ENCODE measurements at places on chromosomes 2 and 18.

- DNase-seq, result no peak
These were observed 29.5 kb upstream of the ZNF396 start for GRCh38 chr18:35406666-35407065.

DNA sequence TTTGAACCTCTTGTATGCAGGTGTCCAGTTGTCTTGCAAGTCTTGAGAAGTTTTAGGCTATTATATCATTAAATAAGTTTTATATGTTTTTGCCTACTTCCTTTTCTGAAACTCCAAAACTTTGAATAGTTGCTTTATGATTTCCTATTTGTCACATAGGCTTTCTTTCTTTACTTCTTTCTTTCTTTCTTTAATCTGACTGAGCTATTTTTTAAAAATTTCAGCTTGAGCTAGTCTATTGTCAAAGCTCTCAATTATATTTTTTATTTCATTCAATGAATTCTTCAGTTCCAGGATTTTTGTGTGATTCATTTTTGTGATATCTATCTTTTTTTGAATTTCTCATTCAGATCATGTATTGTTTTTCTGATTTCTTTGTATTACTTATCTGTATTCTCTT lies 102.1 kb upstream of the TMEM178A start:
- no peak for DNase-seq

DNA sequence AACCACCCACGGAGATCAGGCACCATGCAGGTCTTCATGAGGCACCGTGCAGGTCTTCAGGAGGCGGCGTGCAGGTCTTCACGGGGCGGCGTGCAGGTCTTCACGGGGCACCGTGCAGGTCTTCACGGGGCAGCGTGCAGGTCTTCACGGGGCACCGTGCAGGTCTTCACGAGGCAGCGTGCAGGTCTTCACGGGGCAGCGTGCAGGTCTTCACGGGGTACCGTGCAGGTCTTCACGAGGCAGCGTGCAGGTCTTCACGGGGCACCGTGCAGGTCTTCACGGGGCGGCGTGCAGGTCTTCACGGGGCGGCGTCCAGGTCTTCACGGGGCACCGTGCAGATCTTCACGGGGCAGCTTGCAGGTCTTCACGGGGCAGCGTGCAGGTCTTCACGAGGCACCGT lies 350.4 kb upstream of the PKDCC start:
- no peak for DNase-seq

DNA sequence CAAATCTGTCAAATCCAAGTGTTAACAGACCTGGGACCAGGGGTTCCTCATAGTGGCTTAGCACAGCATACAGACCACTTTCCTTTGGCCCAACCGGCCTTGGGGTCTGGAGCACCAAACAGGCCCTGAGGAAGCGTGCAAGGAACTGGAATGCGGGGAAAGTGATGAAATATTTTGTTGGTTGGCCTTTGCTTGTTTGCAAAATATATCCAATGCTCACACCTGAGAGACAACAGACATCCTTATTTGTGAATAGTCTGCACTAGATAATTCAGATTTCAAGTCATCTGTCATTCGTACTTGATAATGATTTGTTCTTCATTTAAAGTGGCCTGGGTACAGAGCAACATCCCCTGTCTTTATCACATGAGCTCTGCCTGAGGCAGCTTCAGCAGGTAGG lies 43.5 kb downstream of the ABCG8 start:
- DNase-seq, result no peak

GRCh38 chr18:7945882-7946281 lies 378.8 kb downstream of the PTPRM start:
- DNase-seq, result no peak

DNA sequence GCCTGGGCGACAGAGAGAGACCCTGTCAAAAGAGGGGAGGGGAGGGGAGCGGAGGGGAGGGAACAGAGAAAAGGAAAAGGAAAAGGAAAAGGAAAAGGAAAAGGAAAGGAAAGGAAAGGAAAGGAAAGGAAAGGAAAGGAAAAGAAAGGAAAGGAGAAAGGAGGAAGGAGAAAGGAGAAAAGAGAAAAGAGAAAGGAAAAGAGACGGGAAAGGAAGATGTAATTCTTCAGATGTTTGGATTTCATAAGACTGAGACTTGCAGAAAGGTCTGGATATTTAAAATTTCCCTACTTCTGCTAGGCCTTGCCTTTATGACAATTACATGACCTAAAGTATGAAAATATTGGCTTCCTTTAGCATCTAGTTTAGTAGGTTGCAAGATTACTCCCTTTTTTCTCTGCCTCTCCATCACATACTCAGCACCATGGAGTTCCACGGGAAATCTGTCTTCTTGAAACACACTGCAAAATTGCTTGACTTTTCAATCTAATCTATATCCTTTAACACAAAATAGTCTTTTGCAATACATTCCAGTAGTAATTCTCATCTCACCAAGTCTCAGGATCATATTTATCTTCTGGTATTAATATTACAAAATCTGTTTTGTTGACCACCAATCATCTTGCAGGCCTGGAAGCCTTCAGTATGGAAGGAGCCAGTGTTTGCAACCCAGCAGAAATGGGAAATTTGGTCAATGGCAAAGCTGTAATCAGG lies 383.5 kb downstream of the ZEB2 start:
- DNase-seq, result no peak

GRCh38 chr18:79738041-79738461 lies 58.4 kb downstream of the CTDP1 start:
- no peak for DNase-seq

- DNase-seq, result no peak
These were observed 96.6 kb upstream of the CTDP1 start for GRCh38 chr18:79582978-79583377.

- DNase-seq, result no peak
These were observed 214.2 kb upstream of the RAB6C start for GRCh38 chr2:129765326-129765677.

- no peak for DNase-seq
These were observed 78.2 kb downstream of the ARHGAP28 start for GRCh38 chr18:6807515-6808257.

- DNase-seq, result no peak
These were observed 214.0 kb upstream of the NT5C1B start for GRCh38 chr2:18803141-18803939.

GRCh38 chr2:21276163-21276562 lies 152.4 kb downstream of the TDRD15 start:
- DNase-seq, result no peak

DNA sequence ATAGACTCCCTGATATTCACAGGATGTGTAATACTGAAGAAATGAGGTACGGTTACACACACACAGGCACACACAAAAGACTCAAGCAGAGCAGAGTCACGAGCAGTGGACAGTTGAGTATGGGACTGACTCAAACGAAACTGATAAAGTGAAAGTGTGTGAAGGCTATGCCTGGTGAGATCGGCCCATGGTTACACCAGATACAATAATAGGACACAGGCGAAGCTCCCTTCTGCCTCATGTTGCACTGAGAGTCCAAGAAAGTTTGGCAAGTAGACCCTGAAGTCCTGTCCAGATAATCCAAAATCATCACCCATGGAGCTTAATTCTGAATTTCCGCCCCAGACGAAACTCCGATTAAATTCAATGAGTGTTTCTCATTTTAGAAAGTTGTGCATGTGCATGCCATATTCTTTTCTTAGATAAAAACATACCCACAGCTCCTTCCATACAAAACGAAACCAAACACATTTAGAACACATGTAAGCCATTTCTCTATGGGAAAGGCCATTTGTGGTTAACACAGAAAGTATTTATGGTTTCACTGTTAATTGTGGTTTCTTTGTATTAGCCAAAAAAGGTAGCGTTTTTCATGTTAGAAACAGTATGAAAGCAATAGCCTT lies 567.6 kb downstream of the PLCL1 start:
- DNase-seq, result no peak
